T-helper 17 cell (primary cell): ENCODE measurements at places on chromosomes 5 and 9.

- DNase-seq: no peak
These were observed 318.4 kb upstream of the ZNF608 start for GRCh38 chr5:125064621-125065438.

GRCh38 chr9:111176511-111176910, 138.2 kb upstream of the LPAR1 start:
- DNase-seq: no peak

DNA sequence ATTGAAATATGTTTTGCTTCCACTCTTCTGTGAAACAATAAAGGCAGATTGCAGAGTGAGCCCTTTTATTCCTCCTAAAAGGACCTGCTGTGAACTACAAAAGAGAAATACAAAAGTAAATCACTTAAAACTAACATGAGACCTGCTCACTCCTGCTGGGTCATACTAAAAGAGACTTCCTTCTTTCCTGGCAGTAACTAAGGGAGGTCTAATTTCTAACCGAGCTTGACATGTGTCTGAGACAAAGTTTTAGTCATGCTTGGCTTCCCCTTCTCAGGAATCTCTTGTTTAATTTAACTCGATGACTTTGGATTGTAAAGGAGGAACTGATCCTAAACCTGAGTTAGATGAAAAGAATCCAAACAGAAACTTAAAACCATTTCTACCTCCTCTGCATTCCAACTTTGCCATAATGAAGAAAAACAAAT, 86.4 kb upstream of the CDH6 start:
- no peak for DNase-seq

DNA sequence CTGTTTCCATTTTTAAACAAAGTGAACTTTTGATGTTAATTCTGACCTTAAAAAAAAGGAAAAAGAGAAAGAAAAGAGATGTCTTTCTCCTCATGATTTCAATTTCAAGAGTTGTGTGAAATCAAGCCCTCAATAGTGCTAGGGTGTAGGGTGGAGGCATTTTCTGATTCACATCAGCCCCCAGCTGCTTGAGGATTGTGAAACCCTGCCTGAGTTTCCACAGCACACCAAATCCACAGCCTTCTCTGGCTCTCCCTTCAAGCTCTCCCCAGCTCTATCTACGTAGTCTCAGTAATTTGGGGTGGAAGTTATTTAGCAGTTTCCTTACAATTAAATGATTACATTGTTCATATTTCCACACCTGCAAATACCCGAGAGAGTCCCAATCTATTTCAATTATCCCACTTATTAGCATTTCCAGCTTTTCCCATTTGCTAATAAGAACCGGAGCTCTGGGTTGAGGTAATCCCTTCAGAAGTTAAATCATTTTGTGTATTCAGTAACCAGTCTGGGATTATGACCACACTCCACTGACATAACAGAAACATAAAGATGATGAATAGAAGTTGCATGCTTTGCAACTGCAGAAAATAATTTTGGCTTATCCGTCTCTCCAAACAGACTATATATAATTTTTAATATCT, 54.9 kb downstream of the MTX3 start:
- no peak for DNase-seq

- DNase-seq: no peak
These were observed 505.6 kb downstream of the TLE1 start for GRCh38 chr9:81183761-81184160.

- no peak for DNase-seq
These were observed 34.3 kb downstream of the PCA3 start for GRCh38 chr9:76798527-76798926.

- no peak for DNase-seq
These were observed 229.1 kb downstream of the SEMA5A start for GRCh38 chr5:9316733-9317132.

- DNase-seq: no peak
These were observed 124.0 kb upstream of the PPP1R26 start for GRCh38 chr9:135355521-135356011.

DNA sequence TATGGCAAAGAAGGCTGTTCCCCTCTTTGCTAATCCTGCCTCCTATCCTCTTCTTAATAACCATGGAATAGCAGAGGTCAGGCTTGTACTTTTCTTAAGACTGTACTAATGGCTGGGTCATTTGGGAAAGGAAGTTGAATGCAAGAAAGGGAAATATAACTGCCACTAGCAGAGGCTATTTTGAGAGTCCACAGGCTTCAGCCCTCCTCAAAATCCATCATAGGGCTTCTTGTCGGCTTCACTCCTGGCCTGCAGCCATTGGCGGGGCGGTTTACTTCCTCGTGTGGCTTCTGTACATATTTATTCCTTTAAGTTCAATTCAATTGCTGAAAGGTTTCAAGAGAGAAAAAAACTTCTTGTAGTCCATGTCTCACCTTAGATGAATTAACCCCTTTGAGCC, 2.8 kb upstream of the PARP8 start:
- DNase-seq: no peak

DNA sequence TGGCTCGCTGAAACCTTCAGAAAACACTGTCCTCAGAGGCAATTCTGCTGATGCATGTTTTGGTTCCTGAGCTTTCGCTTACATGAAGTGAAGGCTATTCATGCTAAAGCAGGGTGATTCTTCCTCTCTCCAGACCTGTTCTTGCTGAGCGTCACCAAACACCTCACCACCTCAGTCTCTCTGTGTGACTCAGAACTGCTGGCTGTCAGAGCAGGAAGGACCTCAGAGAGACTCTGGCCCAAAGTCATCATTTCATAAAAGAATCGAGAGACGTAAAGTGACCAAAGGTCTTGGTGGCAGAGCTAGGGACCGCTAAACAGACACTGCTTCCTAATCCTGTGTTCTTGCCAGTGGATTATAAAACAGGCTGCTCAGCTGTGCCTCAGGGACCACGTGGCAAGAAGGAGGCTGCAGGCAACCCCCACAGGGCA, 73.8 kb downstream of the LHFPL2 start:
- DNase-seq: no peak

GRCh38 chr5:167763772-167764171, 527.7 kb upstream of the WWC1 start:
- DNase-seq: no peak

DNA sequence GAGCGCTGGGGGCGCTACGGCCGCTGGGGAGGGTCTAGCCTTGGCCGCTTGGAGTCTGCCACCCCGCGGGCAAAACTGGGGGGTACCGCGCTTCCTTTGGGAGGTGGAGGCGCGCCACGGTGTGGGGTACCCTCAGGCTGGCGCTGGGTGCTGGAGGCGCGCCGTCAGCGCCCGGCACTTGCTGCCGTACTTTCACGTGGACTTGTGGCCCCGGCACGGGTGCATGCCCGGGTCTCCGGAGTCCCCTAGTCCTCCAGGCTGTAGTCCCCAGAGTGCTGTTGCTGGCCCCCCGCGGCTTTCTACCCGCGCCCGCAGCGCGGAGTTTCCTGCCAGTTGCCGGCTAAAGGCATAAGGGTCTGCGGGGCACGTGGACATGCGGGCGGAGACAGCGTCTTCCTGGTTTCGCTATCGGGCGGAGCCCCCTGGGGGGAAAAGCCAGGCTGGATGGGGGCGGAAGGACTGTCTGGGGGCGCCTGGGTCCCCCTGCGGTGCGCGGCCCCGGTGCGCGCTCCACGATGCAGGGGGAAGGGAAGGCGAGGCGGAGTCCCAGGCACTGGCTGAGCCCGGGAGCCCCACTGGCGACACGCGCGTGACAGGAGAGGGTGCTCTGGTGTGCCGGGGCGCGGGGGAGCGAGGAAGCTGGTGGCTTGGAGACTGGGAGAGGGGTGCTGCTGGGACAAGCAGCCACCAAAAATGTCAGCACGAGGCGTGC, 666 bp downstream of the PPARGC1B start:
- peak; percentile 34 for DNase-seq

DNA sequence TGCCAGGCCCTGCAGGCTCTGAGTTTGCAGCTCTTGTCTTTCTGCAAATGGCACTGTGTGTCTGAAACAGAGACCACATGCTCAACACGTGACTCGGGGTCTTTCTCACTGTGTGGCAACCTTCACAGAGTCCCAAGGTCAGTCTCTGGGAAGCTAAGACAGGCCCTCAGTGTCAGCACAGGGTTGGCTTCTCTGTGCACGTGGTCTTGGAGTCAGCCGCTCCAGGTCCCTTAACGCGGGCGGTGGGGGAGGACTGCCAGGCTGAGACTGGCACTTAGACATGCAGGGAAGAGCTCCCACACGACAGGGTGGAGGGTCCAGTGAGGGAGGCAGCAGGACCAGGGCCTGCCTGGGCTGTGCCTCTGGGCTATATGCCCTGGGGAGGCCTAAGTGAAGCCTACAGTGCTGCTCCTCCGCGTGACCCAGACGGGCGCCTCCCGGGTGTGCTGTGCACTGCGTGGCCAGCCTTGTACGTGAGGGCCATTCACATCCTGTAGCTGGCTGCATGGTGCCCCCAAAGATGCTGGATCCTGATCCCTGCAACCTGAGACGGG, 76.8 kb downstream of the ADAMTS2 start:
- DNase-seq: no peak
